Ovary (tissue), 10 donors: ENCODE measurements at places on chromosomes 5 and 9.

DNA sequence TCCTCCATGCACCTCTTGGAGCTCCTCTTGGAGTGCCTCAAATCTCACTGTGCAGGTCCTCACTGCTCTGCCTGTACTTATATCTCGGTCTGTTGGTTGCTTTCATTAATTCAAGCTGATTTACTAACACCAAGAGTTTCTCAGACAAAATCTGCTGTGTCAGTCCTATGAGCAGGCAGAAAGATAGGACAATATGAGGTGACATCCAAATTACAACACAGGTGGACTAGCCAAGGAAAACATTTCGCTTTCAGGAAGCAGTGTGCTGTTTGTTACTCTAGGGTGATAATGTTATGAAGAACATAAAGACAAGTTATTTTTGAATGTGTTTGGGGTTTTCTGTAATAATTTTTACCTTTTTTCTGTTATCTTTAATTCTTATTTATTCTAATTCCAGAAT, 264.1 kb upstream of the ANKH start:
- no peak for DNase-seq
- H3K4me1 ChIP-seq: no peaks in the 10 kb centered on the region
- H3K36me3 ChIP-seq: no peaks in the 10 kb centered on the region
- H3K4me3 ChIP-seq: no peak overlapping the region
- H3K27ac ChIP-seq: no peak overlapping the region

DNA sequence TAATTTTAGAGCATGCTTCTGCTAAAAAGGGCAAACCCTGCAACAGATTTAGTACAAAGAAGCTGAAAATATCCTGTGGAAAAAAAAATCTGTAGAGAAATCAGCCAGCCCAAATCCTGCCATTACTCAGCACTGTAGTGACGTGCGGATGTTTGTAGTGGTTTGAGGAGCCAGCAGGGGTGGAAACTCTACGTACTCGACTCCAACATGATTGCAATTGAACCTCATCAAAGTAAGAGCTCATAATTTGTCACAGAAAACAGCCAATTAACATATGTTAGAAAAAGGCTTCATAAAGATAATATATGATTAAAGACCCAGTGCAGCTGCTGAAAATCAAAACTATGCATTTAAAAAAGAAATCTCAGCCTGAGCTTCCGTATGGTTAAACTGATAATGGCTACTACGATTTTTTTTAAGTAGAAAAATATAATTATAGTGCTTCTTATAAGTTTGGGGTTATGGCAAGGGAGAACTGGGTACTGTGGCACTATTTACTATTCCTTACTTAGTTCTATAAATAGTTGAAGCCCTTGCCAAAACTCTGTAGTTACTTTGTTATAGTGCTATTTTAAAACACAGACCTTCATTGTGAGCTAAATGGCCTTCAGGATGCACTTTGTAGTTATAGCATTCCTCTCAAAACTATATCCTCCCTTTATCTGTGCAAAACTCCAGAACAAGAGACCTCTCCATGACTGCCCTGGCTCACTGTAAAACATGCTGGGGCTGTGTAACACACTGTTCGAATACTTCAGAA, 49.4 kb downstream of the MEF2C start:
- H3K4me1 ChIP-seq: peaks cover 13% of the 10 kb centered on the region
- no peaks in the 10 kb centered on the region for H3K36me3 ChIP-seq
- no peaks in the 10 kb centered on the region for H3K27me3 ChIP-seq
- no peak overlapping the region for H3K4me3 ChIP-seq

- no peaks in the 10 kb centered on the region for H3K27me3 ChIP-seq
- H3K27ac ChIP-seq: no peak overlapping the region
- no peaks in the 10 kb centered on the region for H3K4me1 ChIP-seq
- H3K4me3 ChIP-seq: no peak overlapping the region
- no peaks in the 10 kb centered on the region for H3K36me3 ChIP-seq
These were observed 242.6 kb downstream of the KIAA0825 start for GRCh38 chr5:94375801-94376200.

DNA sequence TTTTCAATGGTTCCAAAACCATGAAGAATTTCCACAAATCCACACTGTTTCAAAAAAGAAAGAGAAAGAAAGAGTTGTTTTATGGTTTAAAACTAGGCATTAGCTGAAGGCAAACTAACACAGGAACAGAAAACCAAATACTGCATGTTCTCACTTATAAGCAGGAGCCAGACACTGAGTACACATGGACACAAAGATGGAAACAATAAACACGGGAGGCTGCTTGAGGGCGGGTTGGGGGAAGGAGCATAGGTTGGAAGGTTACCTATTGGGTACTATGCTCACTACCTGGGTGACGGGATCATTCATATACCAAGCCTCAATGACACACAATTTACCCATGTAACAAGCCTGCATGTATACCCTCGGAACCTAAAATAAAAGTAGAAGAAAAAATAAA, 45.0 kb downstream of the SEMA6A start:
- no peak for DNase-seq
- no peak overlapping the region for H3K27ac ChIP-seq
- no peak overlapping the region for H3K4me3 ChIP-seq
- no peaks in the 10 kb centered on the region for H3K27me3 ChIP-seq

DNA sequence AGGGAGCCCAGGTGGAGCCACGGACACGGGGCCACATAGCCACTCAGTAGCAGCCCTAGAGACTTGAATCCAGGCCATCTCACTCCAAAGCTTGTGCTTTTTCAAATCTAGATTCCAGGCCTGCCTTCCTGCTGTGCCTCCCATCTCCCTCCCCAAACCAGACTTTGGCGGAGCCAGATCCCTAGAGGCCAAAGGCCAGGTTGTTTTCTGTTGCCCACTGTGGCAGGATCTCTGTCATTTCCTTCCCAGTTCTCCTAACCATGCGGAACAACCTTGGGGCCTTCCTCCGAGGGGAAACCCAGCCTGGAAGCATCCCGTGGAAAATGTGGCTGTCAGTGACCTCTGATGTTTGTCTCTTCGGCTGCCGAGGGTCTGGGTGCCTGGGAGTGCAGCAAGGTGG, 16.4 kb upstream of the RPS14 start:
- peaks cover 11% of the 10 kb centered on the region for H3K4me1 ChIP-seq
- no peaks in the 10 kb centered on the region for H3K36me3 ChIP-seq
- no peak overlapping the region for H3K27ac ChIP-seq
- no peak overlapping the region for H3K4me3 ChIP-seq

GRCh38 chr5:45093377-45093776, 284.6 kb downstream of the MRPS30 start:
- no peak overlapping the region for H3K4me3 ChIP-seq
- DNase-seq: no peak
- H3K27me3 ChIP-seq: no peaks in the 10 kb centered on the region

GRCh38 chr5:121982146-121982892, 20.5 kb downstream of the SRFBP1 start:
- no peaks in the 10 kb centered on the region for H3K36me3 ChIP-seq
- H3K4me1 ChIP-seq: peaks cover 2% of the 10 kb centered on the region
- DNase-seq: no peak
- no peak overlapping the region for H3K4me3 ChIP-seq
- H3K27ac ChIP-seq: no peak overlapping the region

DNA sequence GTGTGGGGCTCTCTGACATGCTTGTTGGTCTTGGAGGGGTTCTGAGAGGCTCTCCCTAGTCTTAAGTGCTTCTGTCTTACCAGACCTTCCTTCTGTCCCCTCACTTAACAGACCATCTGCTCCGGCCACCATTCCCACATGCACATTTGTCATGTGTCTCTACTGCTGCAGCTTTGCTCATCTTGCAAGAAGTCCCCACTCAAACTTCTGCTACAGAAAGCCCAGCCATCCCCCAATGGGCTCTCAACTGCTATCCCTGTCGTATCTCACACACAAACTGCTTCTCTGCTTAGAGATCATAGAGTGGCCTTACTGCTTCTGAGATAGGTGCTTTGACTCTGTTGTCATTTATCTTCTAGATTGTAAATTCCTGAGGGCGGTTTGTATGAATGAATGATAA, 69.4 kb downstream of the NUP214 start:
- no peaks in the 10 kb centered on the region for H3K4me1 ChIP-seq
- no peak overlapping the region for H3K27ac ChIP-seq
- no peaks in the 10 kb centered on the region for H3K27me3 ChIP-seq
- H3K4me3 ChIP-seq: no peak overlapping the region
- H3K36me3 ChIP-seq: no peaks in the 10 kb centered on the region

GRCh38 chr5:78541086-78541654, 107.4 kb downstream of the LHFPL2 start:
- H3K27me3 ChIP-seq: no peaks in the 10 kb centered on the region
- DNase-seq: no peak
- no peaks in the 10 kb centered on the region for H3K36me3 ChIP-seq
- no peak overlapping the region for H3K4me3 ChIP-seq

DNA sequence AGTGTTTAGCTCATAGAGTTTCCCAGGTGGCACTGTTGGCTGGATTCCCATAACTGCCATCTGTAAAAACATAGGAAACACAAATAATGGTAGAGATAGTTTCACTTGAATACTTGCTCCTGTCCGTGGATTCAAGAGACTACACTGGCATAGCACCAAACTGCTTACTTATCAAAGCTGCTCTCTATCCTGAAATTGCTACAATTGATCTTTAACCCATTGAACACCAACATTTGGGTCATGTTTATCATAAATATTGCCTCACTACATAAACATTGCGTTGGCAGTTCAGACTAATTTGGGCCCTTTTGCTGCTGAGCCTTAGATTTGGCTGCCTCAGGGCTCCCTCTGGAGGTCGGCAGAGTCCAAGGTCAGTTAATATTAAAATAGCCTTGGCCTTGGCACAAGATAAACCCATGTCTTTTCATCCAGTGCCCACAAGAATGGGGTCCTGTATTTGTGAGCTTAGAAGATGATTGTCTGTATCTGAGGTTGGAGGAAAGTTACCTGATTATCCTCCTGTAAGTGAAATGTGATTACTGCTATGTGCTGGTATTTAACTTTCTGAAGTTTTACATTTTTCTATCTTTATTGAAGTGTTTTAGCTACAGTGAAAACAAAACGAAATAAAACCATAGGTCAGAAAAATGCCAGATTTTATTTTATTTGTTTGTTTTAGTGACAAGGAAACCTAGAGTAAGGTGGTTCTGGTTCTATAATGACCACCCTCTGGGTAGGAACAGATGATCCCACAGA, 4.0 kb upstream of the RANBP3L start:
- no peaks in the 10 kb centered on the region for H3K27me3 ChIP-seq
- H3K36me3 ChIP-seq: no peaks in the 10 kb centered on the region
- H3K4me3 ChIP-seq: no peak overlapping the region
- DNase-seq: peak; percentile 65
- H3K4me1 ChIP-seq: peaks cover 3% of the 10 kb centered on the region

GRCh38 chr5:9241479-9242305, 304.2 kb downstream of the SEMA5A start:
- no peaks in the 10 kb centered on the region for H3K27me3 ChIP-seq
- no peaks in the 10 kb centered on the region for H3K4me1 ChIP-seq
- no peak overlapping the region for H3K27ac ChIP-seq

DNA sequence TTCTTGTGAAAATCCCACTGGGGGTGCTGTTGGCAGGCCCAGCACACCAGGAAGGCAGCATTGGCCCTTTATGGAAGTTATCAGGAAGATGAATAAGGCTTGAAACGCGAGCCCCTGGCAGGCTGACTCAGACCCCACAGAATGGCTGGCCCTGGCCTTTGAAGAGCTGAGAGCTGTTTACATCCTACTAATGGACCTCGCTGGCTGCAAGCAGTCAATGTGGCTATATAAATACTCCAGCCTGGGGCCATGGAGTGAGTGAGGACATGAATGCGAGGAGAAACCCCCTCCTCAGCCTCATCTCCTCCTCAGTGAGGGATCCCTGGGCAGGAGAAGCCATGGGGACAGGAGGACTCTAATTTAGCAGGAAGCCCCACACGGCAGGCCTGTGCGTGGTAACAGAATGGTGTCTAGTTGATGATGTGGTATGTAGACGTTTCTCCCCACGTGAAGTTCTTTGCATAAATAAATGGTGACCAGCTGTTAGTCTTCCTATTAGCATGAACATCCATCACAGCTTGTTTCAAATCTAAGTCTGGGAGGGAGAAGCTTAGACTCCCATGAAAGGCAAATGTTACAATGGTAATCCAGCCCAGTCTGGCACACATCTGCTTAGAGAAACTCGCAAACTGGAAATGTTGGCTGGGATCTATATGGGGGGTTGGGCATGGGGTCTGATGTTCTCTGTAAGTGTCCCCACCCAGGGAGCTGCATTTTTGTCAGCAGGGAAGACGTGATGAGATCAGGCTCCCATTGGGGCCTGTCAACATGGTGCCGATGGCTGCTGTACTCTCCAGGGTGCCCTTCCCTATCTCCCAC, 175.1 kb upstream of the PITX1 start:
- H3K4me3 ChIP-seq: no peak overlapping the region
- no peaks in the 10 kb centered on the region for H3K27me3 ChIP-seq
- H3K27ac ChIP-seq: no peak overlapping the region
- peaks cover 3% of the 10 kb centered on the region for H3K4me1 ChIP-seq
- DNase-seq: no peak

DNA sequence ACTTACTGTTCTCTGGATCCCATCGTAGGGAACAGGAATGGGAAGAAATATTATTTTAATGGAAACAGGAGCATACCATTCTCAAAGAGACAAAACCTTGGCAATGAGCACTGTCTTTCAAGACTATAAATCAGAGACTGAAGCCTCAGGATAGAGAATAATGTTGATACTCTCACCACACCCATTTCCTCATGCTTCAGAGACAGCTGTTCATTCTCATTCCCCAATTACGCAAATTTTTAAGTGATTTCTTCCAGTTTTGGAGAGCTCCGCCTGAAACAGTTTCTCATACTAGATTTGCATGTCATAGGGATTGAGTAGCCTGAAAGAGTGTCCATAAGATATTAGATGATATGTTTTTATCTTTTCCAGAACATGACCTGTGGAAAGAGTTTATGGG, 290.5 kb upstream of the RASA1 start:
- H3K27me3 ChIP-seq: no peaks in the 10 kb centered on the region
- no peak overlapping the region for H3K27ac ChIP-seq
- no peak overlapping the region for H3K4me3 ChIP-seq

GRCh38 chr5:1161108-1161832, 40.1 kb upstream of the SLC6A19 start:
- H3K36me3 ChIP-seq: no peaks in the 10 kb centered on the region
- H3K27ac ChIP-seq: no peak overlapping the region
- no peak overlapping the region for H3K4me3 ChIP-seq

GRCh38 chr5:118017536-118017935, 970.8 kb downstream of the DTWD2 start:
- no peak overlapping the region for H3K27ac ChIP-seq
- H3K4me1 ChIP-seq: no peaks in the 10 kb centered on the region
- no peak for DNase-seq
- H3K4me3 ChIP-seq: no peak overlapping the region

GRCh38 chr5:9722601-9723180, 92.5 kb upstream of the TAS2R1 start:
- no peak for DNase-seq
- H3K36me3 ChIP-seq: no peaks in the 10 kb centered on the region
- no peak overlapping the region for H3K4me3 ChIP-seq
- H3K4me1 ChIP-seq: no peaks in the 10 kb centered on the region
- H3K27me3 ChIP-seq: no peaks in the 10 kb centered on the region

- H3K36me3 ChIP-seq: no peaks in the 10 kb centered on the region
- no peak for DNase-seq
- no peaks in the 10 kb centered on the region for H3K27me3 ChIP-seq
- H3K27ac ChIP-seq: no peak overlapping the region
These were observed 91.5 kb downstream of the WDR41 start for GRCh38 chr5:77400645-77401044.
